ENCODE measurements at places on chromosomes 2 and 18.
A peak's percentile ranks its signal among the peaks of the same experiment; 100 is the strongest.

DNA sequence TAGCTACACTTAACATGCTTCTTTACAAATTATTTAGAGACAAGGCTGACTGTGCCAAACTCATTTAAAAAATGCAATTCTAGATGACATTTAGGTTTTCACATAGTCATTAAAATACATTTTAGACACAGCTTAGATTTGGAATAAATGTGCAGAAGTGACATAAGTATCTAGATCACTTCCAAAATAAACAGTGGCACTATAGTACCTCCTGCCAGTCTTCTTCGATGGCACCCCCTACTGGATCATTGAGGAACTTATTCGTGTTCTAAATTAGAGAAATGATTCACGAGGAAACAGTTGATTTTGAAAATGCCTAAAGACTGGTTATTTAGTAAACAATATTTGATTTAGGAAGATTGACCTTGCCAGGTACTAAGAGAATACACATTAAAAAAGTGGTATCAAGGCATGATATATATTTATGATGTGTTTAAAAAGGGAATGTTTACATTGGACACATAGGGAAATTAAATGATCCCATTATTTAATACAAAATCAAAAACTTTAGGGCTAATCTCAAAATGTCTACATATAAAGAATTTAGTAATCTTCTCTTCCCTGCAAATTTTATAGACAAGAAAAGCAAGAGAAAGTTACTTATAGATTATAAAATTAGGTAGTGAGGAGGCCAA lies 323.9 kb downstream of the XIRP2 start:
- peak; percentile 66 for DNase-seq

DNA sequence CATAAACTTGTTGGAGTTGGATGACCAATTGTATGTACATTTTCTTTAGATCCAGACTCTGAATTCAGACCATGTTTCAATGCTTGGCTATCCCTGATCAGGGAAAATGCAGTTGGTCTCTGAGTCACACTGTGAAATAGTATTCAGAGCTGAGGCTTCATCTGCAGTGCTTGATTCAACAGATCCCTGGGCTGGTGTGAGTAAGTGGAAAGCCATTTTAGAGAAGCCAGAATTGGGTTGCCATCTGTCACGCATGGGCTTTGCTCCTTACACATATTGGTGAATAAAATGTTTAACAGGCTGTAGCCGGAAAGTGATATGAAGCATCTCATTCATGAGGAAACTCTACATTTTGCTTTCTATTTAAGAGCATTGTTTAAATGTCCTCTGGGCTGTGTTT lies 50.0 kb upstream of the ACYP2 start:
- DNase-seq, result no peak

GRCh38 chr2:65227020-65227455 lies 593 bp upstream of the ACTR2 start:
- DNase-seq, result no peak

DNA sequence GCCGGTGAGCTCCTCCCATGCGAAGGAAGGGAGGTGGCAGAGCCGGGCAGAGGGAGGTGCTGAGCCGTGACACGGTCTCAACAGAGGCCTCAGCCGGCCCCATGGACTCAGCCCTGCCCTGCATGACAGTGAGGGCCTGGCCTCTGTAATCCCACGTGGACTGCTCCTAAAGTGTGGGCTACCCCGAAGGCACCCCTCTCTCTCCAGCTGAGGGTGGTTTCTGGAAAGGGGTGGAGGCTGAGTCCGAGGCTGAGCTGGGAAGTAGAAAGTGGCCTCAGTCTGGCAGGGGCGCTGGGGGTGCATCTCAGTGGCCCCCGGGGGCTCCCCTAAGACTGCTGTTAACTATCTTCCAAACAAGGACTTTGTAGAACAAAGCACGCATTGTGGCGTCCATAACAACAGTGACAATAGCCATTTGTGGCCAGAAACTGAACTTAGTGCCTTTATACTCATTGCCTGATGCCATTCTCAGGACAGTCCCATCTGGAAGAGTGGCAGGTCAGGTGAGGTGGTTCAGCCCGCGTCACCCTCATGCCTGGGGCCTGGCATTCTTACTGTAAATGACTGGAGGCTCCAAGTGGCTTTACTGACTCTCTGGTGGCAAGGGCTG lies 192.4 kb downstream of the TWIST2 start:
- DNase-seq, result no peak

DNA sequence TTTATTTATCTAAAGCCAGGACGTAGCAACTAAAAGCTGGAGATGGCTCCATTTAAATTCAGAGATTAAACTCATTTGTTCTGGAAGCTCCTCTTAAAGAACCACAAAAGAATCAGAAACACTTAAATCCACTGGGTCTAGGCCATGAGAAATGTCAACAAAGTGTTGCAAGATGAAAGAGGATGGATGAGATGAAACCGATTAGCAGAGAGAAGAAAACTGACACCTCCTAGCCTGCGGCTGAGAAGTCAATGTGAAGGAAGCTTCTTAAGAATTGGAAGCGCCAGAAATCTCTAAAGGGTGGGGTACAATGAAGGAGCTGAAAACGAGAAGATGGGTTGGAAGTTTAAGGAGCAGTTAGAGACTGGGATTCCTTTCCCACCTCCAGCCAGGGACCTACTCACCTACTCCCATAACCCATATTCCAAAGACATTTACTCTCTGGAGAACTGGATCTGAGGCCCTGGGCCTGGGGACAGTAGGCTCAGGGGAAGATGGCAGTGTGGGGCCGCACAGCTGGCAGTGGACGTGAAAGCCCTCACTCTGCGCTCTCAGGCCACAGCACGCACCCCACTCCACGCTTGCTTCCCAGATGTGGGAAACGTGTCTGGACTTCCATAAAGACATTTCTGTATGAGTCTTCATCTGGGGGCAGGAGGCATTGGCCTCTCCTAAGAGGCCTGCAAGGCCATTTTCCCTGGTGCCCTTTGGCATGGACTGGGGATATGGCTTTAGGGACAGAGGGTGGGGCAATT lies 188.4 kb downstream of the LOXHD1 start:
- DNase-seq, result no peak

All from endodermal cell (in vitro differentiated cells).